Type B pancreatic cell (in vitro differentiated cells): ENCODE measurements at places on chromosomes 2 and 18. TPM values are rescaled to one million over a fixed set of nuclear protein-coding genes. Genes with fewer than 3 reads are reported as not detected.

TCF4 gene
- 21.9 and 189 TPM in 2 replicates for total RNA-seq

KCNK3 gene
- 2.7 and 7.7 TPM in 2 replicates for total RNA-seq

CIB4 gene
- not detected in 2 replicates for total RNA-seq

INPP5D gene
- 18.3 and 40.8 TPM in 2 replicates for total RNA-seq

IL37 gene
- total RNA-seq, result not detected in 2 replicates

RNF103 gene
- 21.2 and 26.1 TPM in 2 replicates for total RNA-seq

GTF3C2 gene
- 74.2 and 76.5 TPM in 2 replicates for total RNA-seq

TMEM17 gene
- 1.9 and 4.2 TPM in 2 replicates for total RNA-seq

CCDC68 gene
- 2.5 TPM in 1 of 2 replicates, not detected in the other for total RNA-seq

- H3K4me3 ChIP-seq, result no peak overlapping the region
- peaks cover 29% of the 10 kb centered on the region for H3K4me1 ChIP-seq
Measured at GRCh38 chr2:38164881-38165280, 88.9 kb upstream of the CYP1B1 start.

DNA sequence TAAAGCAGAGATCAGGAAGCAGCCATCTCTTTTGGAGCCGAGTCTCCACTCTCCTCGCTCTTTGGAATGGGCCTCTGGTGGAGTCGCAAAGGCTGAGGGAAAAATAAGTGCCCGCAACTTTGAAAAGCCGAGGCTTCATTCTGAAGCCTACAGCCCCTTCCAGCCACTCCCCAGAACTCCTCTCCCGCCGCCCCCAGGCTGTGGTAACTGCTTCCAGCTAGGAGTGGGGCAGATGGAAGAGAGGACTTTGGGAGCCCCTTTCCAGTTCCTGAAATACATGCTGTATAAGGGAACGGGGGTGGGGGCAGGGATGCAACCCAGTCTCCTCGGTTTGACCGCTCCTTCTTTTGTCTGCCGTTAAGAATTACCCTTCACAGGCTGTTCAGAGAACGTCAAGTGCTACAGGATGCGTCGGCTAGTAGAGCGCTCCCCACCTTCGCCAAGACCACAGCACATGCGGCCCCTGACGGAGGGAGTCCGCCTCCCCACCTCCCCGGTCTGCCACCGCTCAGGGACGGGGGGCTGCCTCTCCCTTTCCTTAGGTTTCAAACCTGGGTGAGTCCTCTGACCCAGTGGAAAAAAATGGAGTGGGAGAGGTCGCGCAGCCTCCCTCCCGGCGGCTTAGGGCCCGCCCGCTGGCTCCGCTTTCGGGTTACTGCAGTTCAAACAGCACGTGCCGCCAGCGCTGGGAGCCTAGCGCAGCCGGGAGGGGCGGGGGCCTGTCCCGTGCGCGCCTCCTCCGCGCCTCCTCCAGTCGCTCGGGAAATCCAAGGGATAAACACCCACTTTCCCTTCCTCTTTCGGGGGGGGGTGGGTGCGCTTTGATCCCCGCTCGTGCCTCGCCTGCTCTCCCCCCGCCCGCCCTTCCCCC lies 4.9 kb downstream of the CYP26B1 start:
- peak overlapping the region; percentile 76 for H3K4me3 ChIP-seq
- peak; percentile 72 for DNase-seq
- no peaks in the 10 kb centered on the region for H3K36me3 ChIP-seq
- H3K4me1 ChIP-seq, result peaks cover 11% of the 10 kb centered on the region

DNA sequence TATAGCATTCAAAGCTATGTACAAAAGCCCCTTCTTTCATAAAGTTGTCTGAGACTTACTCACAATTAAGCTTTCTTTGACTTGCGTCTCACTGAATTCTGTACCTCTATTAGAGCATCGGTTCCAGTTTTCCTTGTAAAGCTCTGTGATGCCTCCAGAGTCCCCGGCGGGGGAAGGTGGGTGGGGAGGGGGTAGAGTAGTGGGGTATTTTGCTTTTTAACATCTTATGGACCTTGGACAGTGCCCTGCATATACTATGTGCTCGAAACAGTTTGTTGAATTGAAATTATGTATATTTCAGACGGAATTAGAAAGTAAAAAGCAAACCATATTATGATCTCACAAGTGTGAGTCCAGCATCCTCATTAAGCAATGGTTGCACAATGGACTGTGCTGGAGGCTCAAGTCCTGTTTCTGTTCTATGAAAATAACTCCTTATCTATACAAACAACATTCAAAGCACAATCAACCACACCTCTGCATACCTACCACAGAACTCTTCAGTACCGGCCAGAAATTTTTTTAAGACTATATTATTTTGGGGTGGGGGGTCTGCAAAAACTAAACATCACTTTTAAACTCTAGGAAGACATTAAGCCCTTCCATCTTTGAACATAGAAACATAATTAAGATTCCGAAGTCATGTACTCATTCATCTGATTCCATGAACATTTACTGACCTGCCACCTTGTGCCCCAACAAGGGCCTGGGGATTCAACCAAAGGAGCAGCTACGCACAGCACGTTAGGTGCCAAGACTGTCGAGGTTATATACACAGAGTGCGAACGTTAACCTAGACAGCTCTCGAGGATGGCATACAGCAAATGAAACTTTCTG lies 908 bp downstream of the STAT1 start:
- peaks cover 9% of the 10 kb centered on the region for H3K27me3 ChIP-seq
- no peak overlapping the region for H3K27ac ChIP-seq
- H3K4me3 ChIP-seq, result no peak overlapping the region
- H3K36me3 ChIP-seq, result peaks cover 4% of the 10 kb centered on the region
- DNase-seq, result no peak
- H3K4me1 ChIP-seq, result no peaks in the 10 kb centered on the region

DNA sequence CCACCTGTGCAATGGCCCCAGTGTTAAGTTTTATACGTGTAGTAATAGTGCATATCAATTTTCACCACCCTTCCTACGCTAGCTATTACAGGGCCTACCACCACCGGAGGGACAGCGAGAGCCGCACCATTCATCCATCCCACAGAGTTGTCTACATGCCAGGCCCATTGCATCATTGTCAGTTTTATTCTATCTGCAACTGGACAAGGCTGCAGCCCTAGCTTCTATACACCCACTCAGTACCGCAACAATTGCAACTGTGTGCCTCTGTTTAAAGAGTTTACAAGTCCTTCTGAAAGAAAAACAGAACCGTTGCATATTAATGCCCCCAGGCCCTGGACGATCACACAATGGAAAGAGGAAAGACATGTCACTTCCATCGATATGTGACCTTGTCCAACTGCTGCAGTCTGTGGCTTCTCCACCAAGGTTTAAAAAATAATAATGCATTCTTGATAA lies 58.6 kb downstream of the ZEB2 start:
- H3K4me1 ChIP-seq, result peaks cover 44% of the 10 kb centered on the region
- H3K4me3 ChIP-seq, result peak overlapping the region; percentile 9
- peaks cover 13% of the 10 kb centered on the region for H3K36me3 ChIP-seq
- DNase-seq, result no peak
- H3K27me3 ChIP-seq, result peaks cover 66% of the 10 kb centered on the region

GRCh38 chr2:186946896-186947467 lies 98.0 kb upstream of the ZSWIM2 start:
- no peaks in the 10 kb centered on the region for H3K27me3 ChIP-seq
- H3K4me1 ChIP-seq, result no peaks in the 10 kb centered on the region
- DNase-seq, result no peak
- no peaks in the 10 kb centered on the region for H3K36me3 ChIP-seq
- H3K27ac ChIP-seq, result no peak overlapping the region

DNA sequence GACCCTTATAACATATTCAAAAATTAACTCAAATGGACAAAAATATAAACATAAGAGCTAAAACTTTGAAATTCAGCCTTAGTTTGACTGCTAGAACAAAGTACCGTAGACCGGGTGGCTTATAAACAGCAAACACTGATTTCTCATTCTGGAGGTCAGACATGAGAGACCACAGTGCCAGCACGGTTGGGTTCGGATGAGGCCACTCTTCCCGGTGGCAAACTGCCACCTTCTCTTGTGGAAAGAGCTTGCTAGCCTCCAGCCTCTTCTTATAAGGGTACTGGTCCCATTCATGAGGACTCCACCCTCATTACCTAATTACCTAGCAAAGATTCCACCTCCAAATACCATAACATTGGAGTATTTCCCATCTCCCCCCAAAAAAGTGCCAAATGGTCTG lies 91.3 kb downstream of the FAM210A start:
- H3K4me3 ChIP-seq, result no peak overlapping the region
- peaks cover 3% of the 10 kb centered on the region for H3K4me1 ChIP-seq
- no peaks in the 10 kb centered on the region for H3K36me3 ChIP-seq
- peaks cover 6% of the 10 kb centered on the region for H3K27me3 ChIP-seq
- no peak overlapping the region for H3K27ac ChIP-seq
- DNase-seq, result no peak

GRCh38 chr2:130976591-130977237 lies 116.5 kb downstream of the FAM168B start:
- no peak overlapping the region for H3K27ac ChIP-seq
- no peaks in the 10 kb centered on the region for H3K4me1 ChIP-seq
- H3K36me3 ChIP-seq, result no peaks in the 10 kb centered on the region

- no peak overlapping the region for H3K4me3 ChIP-seq
- H3K27me3 ChIP-seq, result peaks cover 2% of the 10 kb centered on the region
- no peak overlapping the region for H3K27ac ChIP-seq
- H3K36me3 ChIP-seq, result no peaks in the 10 kb centered on the region
- DNase-seq, result no peak
Measured at GRCh38 chr2:82998781-82999180, 1460.3 kb downstream of the SUCLG1 start.

DNA sequence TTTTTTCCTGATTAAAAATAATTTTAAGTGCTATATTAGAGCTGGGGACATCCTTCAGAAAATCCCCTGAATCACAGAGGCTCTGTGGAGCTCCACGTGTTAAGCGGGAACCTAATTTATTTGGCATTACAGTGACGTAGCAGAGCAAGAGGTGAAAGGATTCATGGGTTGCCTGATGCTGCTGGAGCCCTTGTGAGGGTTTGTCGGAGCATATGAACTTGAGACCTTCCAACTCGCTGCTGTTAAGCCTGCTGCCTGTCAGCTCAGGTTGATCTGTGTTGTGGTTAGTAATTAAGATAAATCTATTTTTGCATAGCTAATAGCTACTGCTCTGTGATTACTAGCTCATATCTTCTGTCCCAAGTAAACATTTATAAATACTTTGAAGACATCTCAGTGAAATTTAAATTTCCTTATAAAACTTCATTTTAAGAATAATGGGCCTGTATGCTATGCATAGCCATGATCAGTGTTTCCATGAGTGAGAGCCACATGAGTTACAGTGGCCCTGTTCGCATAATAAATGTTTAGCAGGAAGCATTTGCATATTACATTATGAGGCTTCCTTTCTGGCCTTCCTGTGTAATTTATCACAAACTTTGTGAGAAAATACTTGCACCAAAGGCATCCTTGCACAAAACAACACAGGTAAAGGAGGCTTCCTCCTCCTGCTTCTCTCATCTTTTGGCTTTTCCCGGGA lies 438.9 kb downstream of the PTPRM start:
- no peak overlapping the region for H3K27ac ChIP-seq
- H3K27me3 ChIP-seq, result peaks cover 7% of the 10 kb centered on the region
- no peak overlapping the region for H3K4me3 ChIP-seq
- H3K4me1 ChIP-seq, result peaks cover 23% of the 10 kb centered on the region

GRCh38 chr2:128317181-128317898 lies 1.3 kb downstream of the HS6ST1 start:
- H3K27ac ChIP-seq, result peak overlapping the region; percentile 81
- H3K4me1 ChIP-seq, result peaks cover 38% of the 10 kb centered on the region
- peaks cover 4% of the 10 kb centered on the region for H3K27me3 ChIP-seq
- DNase-seq, result peak; percentile 72

DNA sequence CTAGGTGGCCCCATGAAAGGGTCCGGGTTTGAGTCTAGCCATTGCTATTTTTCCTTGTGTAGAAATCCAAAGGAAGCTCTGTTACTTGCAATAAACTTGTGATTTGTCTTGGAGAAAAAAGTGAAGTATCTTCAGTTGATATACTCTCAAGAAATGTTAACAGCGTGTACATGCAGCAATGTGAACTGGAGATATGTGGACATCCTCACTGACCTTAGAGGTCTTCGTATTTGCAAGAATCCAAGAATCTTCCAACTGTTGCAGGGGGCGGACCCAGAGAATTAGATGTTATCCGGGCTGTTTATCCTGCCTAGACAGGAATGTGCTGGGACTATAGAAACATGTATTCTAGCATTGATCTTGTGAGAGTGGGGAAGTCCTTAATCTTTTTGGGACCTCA lies 187.6 kb downstream of the KCNS3 start:
- no peak overlapping the region for H3K4me3 ChIP-seq
- DNase-seq, result no peak
- no peak overlapping the region for H3K27ac ChIP-seq
- peaks cover 9% of the 10 kb centered on the region for H3K27me3 ChIP-seq

DNA sequence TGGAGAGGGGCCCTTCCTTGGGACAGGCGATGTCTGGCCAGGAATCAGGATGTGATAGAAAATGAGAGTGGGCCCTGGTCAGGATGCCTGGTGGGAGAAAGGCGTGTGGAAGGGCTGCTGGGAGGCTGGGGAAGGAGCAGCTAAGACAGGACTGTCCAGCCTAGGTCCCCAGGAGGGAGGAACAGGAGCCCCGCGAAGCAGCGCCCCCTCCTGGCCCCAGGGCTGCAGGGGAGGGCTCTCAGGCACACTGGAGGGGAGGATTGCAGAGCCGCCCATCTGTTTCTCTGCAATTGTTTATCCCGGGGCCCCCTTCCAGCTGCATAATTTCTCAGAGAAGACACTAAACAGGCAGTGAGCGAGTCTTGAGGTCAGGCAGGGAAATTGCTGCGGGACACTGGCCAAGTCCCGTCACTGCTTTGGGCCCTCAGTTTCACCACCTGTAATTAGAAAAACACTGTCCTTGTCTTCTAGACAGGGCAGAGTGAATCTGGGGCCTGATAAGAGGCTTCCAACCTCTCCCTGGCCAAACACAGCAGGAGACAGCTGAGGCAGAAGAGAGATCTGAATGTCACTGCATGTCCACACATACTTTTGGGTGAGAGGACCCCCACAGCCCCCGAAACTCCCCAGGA lies 3.9 kb upstream of the NPPC start:
- peak; percentile 66 for DNase-seq
- H3K27ac ChIP-seq, result no peak overlapping the region
- no peak overlapping the region for H3K4me3 ChIP-seq
- H3K36me3 ChIP-seq, result no peaks in the 10 kb centered on the region
- H3K4me1 ChIP-seq, result no peaks in the 10 kb centered on the region

GRCh38 chr18:42559069-42559690 lies 556.3 kb downstream of the RIT2 start:
- H3K4me3 ChIP-seq, result no peak overlapping the region
- no peak overlapping the region for H3K27ac ChIP-seq
- H3K27me3 ChIP-seq, result peaks cover 10% of the 10 kb centered on the region
- no peak for DNase-seq

- no peaks in the 10 kb centered on the region for H3K4me1 ChIP-seq
- no peak overlapping the region for H3K4me3 ChIP-seq
- H3K27ac ChIP-seq, result no peak overlapping the region
- H3K27me3 ChIP-seq, result peaks cover 3% of the 10 kb centered on the region
- no peaks in the 10 kb centered on the region for H3K36me3 ChIP-seq
- no peak for DNase-seq
Measured at GRCh38 chr2:52874466-52875106, 893.0 kb upstream of the CHAC2 start.
